Fibroblast of skin of back (primary cell): ENCODE measurements at places on chromosomes 11 and 22.
A peak's percentile ranks its signal among the peaks of the same experiment; 100 is the strongest.

GRCh38 chr11:128603003-128603696, 15.8 kb upstream of the ETS1 start:
- DNase-seq, result no peak

GRCh38 chr11:9121469-9121796, 30.0 kb upstream of the SCUBE2 start:
- DNase-seq, result no peak

DNA sequence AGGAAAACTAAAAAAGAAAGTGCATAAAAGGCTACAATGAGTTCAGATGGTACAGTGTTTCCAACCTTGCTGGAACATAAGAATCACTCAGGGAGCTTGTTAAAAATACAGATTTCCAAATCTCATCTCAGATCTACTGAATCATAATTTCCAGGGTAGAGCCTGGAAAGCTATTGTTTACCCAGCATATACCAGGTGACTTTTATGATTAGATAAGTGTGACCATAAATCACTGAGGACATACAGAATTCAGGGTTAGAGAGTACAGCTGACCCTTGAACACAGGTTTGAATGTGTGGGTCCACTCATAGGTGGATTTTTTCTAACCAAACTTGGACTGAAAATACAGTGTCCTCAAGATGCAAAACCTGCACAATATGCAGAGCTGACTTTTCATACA, 11.9 kb downstream of the SAAL1 start:
- no peak for DNase-seq

DNA sequence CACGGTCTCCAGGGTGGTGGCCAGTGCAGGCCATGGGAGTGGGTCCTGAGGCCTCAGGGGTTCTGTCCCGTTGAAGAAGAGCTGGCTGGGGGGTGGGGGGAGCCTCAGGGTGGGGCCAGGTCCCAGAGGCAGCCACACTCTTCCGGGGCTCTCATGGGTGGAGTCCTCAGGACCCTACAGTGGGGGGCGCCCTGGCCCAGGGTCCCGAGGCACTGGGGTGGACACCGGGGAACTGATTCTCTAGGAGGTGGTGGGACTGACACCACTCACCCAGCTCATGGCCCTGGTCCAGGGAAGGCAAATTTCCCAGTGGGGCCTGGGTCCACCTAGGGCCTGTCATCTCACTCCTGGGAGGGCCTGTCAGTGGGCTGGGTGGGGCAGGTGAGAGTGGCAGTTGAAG, 12.8 kb downstream of the GGT5 start:
- no peak for DNase-seq

DNA sequence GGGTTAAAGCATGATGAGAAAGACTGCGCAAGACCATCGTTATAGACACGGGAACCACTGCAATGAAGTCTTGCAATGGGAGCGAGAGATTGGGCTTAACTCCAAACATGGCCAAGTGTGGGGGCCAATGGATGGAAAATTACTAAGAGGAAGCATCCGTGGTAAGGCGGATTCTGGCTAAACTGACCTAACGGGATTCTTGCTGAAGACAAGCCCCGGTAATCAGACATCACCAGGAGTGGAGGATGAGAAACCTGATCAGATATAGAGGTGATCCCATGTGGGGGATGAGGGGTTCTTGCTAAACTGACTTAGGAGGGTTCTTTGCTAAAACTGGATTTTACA, 5.8 kb upstream of the SYNGR1 start:
- DNase-seq, result no peak

DNA sequence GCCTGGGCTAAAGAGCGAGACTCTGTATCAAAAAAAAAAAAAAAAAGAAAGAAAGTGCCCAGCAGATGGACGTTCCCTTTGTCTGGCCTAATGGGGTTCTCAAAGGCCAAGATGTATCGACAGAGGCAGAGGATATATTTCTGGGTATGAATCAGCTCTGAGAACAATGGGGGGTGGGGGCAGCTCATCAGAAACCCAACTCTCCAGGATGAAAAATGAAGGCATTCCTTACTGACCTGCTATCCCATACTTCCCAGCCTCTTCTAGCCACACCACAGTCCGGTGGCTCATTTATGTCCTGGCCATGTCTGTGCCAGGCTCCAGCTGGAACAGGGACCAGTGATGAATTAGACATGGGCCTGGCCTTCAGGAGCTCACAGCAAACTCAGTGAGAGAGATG, 15.2 kb upstream of the POLD3 start:
- DNase-seq, result no peak

GRCh38 chr11:106475181-106475580, 397.7 kb downstream of the AASDHPPT start:
- DNase-seq, result no peak

- DNase-seq, result peak; percentile 27
These were observed 34.2 kb upstream of the ADSL start for GRCh38 chr22:40312050-40312449.

GRCh38 chr11:114775875-114776621, 97.7 kb downstream of the NXPE2 start:
- no peak for DNase-seq

GRCh38 chr11:96331699-96332116, 11.3 kb downstream of the MAML2 start:
- no peak for DNase-seq

DNA sequence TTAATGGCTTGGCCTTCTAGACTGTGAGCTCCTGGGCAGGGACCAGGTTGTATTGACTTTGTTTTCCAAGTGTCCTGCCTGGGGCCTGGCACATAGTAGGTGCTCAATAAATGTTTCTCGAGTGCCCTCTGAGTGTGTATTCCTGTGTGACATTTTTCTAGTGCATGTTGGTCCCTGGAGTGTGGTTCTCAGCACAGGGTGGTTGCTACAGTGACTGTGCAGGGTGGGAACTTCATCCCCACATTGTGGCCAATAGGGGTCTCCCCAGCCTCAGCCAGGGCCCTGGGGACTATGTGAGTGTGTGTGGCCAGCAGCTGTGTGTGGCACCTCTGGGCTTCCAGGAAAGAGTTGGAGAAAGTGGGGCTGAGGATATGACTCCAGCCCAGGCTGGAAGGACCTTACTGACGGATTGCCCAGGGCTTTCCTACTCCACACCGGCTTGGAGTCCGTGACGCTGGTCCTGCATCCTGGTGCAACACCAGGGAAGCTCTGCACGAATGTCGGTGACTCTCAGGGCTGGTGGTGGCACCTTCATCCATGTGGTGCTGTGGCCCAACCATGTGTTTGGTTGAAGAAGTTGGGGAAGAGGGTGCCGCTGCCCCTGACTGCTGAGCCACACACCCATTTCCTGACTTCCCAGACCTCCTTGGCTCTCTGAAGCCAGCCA, 9.0 kb upstream of the MARK2 start:
- peak; percentile 56 for DNase-seq

DNA sequence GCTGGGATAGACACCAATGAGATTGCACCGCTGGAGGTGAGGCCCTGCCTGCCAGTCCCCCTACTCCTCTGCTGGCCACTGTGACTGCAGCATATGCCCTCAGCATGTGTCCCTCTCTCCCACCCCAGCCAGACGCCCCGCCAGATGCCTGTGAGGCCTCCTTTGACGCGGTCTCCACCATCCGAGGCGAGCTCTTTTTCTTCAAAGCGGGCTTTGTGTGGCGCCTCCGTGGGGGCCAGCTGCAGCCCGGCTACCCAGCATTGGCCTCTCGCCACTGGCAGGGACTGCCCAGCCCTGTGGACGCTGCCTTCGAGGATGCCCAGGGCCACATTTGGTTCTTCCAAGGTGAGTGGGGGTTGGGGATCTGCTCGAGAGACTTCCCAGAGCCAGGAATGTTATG, 5.7 kb upstream of the SMARCB1 start:
- DNase-seq, result no peak

- no peak for DNase-seq
These were observed 53.1 kb downstream of the TBC1D22A start for GRCh38 chr22:46815559-46815895.

GRCh38 chr11:44959064-44959463, 8.4 kb upstream of the TP53I11 start:
- no peak for DNase-seq

- DNase-seq, result no peak
These were observed 150.0 kb upstream of the NECTIN1 start for GRCh38 chr11:119878990-119879389.

- no peak for DNase-seq
These were observed 5.0 kb downstream of the TUB start for GRCh38 chr11:8086001-8086479.

GRCh38 chr22:44037519-44038375, 13.6 kb downstream of the PARVB start:
- DNase-seq, result peak; percentile 94

GRCh38 chr11:8867931-8868631, 42.9 kb upstream of the AKIP1 start:
- DNase-seq, result peak; percentile 58

- DNase-seq, result no peak
These were observed 1.5 kb downstream of the IGSF9B start for GRCh38 chr11:133955081-133955891.

DNA sequence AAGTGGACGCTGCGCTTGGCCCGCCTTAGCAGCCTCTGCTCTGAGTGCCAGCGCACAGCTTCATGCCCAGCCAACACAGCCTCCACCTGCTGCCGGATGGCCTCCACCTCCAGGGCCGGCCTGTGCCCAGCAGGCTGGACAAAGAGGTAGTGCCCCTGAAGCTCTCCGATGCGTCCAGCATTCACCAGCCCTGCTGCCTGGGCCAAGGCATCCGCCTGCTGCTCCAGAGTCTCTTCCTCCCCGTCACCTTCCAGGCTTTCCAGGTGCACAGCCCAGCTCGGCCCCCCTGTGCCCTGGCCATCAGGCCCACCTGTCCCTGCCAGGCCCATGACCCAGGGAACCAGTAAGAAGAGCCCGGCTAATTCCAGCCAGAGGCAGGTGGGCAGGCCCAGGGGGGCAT, 2.5 kb downstream of the PCSK7 start:
- no peak for DNase-seq

DNA sequence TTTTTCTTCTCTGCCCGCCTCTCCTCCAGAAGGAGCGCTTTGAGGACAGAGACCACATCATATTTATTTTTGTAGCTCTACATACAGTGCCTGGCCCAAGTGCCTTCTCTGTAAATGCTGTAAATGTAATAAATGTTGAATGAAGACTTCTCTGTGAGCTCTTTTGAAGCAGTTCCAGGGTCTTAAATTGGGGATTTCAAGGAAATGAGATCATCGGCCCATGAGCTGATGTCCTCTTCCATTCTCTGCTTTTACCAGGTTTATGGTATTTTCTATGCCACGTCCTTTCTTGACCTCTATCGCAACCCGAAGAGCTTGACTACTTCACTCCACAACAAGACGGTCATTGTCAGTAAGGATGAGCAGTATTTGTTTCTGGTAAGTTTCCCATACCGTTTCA, 165.7 kb upstream of the SORL1-AS1 start:
- DNase-seq, result no peak

DNA sequence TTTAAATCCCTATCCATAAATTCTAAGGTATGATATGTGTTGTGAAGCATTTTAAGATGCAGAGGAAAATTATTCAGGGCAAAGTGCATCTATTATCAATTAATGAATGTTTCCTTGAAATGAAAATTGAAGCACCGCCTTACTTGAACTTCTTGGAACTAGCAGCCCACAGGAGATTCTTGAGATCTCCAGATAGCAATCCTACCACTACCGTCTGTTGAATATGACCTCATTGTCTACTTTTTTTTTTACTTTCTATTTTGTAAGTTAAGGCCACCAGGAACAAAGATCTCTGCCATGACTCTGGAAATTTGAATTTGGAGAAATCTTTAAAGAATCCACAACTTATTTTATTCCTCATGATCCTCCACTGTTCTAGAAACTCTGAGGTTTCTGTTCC, 808.7 kb downstream of the KCNA4 start:
- no peak for DNase-seq

- peak; percentile 86 for DNase-seq
These were observed 17.3 kb downstream of the RPL27A start for GRCh38 chr11:8699903-8700302.

DNA sequence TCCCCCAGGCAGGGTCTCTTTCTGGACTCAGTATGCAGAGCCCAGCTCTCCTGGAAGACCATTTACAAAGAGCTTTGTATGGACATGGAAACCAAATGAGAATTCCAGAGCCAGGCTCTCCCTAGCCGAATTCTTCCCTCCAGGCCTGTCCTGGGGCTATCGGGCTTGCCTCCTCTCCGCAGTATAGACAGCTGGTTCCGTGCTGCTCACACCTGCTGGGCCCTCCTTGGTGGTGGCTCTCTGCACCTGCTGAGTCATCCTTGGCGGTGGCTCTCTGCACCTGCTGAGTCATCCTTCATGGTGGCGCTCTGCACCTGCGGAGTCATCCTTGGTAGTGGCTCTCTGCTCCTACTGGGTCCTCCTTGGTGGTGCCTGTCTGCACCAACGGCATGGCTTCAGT, 743.5 kb downstream of the BRD1 start:
- DNase-seq, result no peak

DNA sequence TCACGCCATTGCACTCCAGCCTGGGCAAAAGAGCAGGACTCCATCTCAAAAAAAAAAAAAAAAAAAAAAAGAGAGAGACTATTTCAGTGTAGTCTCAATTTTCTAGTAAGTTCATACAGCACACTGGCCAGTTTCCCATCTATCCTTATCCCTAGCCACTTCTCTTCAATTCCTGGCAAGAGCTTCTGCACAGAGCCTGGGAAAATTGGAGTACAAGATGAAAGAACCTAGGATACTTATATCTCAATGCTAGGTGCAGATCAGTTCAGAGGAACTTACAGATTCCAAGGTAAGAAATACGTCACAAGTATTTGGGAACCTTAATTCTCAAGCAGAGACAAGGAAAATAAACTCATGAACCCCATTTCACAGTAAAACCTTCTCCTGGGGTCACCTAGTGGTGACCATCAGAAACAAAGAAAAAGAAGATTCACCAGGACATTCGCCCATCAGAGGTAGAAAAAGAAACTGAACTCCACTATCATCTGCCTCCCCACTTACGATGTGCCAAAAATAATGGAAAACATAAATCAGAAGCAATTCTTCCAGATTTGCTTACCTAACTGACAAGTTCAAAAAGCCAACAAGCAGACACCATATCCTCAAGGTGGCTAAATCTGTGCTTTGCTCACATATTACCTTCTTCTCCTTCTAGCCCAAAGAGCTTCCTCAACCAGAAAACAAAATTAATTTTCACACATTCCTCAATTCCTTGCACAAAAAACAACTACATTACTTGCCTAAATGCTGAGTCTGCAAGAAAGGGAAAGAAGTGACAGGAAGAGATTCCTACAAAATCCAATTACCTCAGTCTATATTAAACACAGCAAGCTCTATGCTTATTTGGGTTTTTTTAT, 4.9 kb downstream of the DENND5A start:
- DNase-seq, result no peak

GRCh38 chr11:118618115-118618990, 10.9 kb downstream of the PHLDB1 start:
- peak; percentile 84 for DNase-seq
